CMK (cell line): ENCODE measurements at places on chromosomes 12 and 14.
A peak's percentile ranks its signal among the peaks of the same experiment; 100 is the strongest.

GRCh38 chr12:65603438-65604351 lies 220.6 kb upstream of the HMGA2 start:
- DNase-seq = no peak

DNA sequence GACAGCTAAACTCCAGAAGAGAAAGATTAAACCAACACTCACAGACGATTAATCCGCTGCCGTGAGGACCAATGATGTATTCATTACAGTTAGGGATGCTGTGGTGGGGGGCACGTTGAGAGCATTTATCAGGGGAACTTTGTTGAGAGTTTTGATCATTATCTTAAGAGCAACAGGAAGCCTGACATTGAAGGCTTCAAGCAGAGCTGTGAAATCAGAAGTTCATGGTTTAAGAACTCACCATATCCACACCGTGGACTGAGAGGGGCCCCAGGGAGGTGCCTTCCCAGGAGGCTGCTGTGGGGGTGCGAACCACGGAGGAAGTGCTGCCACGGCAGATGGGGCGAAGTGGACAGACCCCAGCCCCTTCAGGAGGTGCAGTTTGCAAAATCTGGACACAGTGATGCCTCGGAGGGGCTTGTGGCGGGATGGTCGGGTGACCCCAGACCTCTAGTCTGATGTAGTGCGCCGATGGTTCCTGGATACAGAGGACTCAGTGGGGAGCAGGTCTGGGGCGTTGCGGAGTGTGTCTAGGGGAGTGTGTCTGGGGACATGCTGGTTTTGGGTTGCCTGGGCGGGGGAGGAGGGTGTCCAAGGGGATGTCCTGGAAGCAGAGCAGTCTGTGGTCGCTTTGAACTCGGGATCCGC lies 73.0 kb downstream of the DIO3 start:
- no peak for DNase-seq

- DNase-seq = no peak
These were observed 1.6 kb upstream of the KRT74 start for GRCh38 chr12:52575256-52575655.

- DNase-seq = no peak
These were observed 30.5 kb downstream of the DHRS7 start for GRCh38 chr14:60134702-60135101.

- no peak for DNase-seq
These were observed 97.8 kb downstream of the PRKCH start for GRCh38 chr14:61419201-61419600.

GRCh38 chr14:55752580-55753390 lies 172.8 kb downstream of the KTN1 start:
- no peak for DNase-seq

GRCh38 chr12:44248436-44248835 lies 412.6 kb downstream of the TMEM117 start:
- DNase-seq = no peak

- DNase-seq = no peak
These were observed 27.6 kb downstream of the HELB start for GRCh38 chr12:66329941-66330340.

DNA sequence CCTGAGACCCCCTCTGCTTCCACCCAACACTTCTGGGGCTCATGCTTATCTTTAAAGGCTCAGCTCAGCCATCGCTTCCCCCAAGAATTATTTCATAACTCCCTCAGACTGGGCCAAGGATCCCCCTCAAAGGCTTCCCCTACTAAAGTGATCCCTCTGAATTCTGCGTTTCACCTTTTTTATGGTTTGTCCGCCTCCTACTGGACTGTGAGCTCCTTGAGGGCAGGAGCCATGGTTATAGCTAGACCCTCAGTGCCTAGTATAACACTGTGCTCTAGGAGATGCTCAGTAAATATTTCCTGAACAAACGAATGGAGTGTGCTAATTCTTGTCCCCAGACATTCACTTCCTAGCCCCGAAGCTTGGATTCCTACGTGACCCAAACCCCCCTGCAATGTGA lies 20.5 kb upstream of the SRRM4 start:
- DNase-seq = no peak

- peak; percentile 84 for DNase-seq
These were observed 6.6 kb downstream of the RTN1 start for GRCh38 chr14:59863806-59864525.

DNA sequence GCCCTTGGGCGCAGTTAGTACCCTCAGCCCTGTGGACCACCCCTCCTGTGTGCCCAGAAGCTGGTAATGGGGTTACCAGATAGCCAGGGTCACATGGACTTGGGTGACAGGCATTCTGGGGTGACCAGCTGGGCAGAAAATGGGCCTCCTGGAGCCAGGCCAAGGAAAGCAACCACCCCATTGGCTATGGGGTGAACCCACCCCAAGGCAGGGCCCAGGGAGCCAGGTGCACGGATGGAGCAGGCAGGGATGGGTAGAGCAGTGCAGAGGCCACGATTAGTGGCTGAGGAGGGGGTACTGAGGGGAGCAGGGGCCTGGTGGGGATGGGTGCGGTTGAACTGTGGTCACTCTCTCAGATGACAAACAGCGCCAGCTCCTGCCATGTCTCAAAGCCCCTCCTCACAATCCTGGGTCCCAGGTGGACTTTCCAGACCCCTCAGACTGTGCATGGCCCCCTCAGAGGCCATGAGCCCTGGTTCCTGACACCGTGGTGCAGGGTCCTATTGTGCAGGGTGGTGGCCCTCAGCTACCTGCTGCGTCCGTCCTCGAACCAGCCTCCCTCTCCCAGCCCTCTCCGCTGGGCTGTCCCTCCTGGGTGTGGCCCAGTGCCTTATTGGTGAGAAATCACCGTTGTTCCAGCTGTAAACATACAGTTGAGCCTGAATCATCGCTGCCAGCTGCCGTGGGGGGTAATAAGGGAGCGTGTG lies 23.4 kb upstream of the BEGAIN start:
- no peak for DNase-seq

- DNase-seq = no peak
These were observed 7.1 kb upstream of the EP400 start for GRCh38 chr12:131942671-131943070.

GRCh38 chr12:47843226-47843980 lies 23.7 kb upstream of the HDAC7 start:
- no peak for DNase-seq

GRCh38 chr12:74382983-74383382 lies 154.7 kb upstream of the ATXN7L3B start:
- no peak for DNase-seq

DNA sequence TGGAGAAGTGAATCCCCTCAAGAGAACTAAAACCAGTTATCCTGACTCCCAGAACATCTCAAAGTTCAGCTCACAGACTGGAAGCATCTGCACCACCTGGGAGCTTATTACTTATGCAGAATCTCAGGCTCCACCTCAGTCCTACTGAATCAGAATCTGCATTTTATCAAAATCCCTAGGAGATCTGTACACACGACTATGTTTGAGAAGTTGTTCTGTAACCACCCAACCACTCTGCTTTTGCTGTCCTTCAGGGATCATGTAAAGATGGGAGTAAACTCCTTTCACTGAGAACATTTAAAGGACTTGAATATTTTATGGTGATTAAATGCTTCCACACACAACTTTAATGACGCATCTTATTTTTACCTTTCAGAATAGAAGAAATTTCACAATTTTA lies 98.0 kb downstream of the KIF21A start:
- DNase-seq = no peak

GRCh38 chr14:53778263-53778662 lies 178.4 kb downstream of the BMP4 start:
- DNase-seq = no peak

DNA sequence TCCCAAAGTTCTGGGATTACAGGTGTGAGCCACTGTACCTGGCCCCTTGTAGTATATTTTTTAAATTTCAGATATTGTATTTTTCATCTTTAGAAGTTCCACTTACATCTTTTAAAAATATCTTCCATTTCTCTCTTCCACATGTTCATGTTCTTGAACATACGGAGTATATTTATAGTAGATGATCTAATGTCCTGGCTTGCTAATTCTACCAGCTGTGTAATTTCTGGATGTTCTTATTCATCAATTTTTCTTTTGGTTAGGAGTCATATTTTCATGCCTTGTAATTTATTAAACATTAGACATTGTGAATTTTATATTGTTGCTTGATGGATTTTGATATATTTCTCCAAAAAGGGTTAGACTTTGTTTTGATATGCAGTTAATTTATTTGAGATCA lies 30.8 kb downstream of the NTN4 start:
- DNase-seq = no peak

- DNase-seq = no peak
These were observed 16.3 kb downstream of the GXYLT1 start for GRCh38 chr12:42128327-42128726.

- DNase-seq = no peak
These were observed 12.7 kb downstream of the OLR1 start for GRCh38 chr12:10159280-10159679.

GRCh38 chr12:52741375-52742195 lies 35.6 kb downstream of the KRT76 start:
- no peak for DNase-seq

DNA sequence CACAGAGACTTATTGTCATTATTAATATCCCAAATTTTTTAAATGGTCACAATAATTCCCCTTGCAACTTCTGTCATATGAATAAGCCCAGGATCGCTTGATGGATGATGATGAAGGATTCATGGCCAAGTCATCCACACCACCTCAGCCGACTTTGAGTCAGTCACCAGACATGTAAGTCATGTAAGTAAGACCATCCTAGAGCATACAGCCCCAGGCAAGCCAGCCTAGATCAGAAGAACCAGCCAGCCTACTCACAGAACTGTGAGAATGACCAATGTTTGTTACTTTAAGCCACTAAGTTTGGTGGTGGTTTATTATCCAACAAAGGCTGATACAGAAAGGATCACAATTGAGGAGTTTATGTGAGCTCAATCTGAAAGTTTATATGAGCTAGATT lies 341.8 kb downstream of the NRXN3 start:
- DNase-seq = no peak

DNA sequence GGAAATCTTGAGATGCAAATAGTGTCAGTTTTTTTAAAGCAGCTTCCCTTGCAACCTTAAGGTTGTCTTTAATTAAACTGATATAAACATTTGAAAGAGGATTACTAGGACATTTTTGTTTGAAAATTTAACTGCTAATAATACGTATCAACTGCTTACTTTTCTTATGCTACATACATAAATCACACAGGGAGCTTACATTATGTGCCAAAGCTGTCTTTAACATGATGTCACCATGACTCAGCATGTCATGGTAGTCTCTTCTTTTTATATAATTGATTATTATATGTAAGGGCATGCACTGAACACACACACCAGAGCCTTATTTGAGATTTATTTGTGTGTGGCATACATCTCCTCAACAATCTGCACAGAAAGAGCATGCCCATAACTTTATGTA lies 63.0 kb upstream of the PTHLH start:
- no peak for DNase-seq

DNA sequence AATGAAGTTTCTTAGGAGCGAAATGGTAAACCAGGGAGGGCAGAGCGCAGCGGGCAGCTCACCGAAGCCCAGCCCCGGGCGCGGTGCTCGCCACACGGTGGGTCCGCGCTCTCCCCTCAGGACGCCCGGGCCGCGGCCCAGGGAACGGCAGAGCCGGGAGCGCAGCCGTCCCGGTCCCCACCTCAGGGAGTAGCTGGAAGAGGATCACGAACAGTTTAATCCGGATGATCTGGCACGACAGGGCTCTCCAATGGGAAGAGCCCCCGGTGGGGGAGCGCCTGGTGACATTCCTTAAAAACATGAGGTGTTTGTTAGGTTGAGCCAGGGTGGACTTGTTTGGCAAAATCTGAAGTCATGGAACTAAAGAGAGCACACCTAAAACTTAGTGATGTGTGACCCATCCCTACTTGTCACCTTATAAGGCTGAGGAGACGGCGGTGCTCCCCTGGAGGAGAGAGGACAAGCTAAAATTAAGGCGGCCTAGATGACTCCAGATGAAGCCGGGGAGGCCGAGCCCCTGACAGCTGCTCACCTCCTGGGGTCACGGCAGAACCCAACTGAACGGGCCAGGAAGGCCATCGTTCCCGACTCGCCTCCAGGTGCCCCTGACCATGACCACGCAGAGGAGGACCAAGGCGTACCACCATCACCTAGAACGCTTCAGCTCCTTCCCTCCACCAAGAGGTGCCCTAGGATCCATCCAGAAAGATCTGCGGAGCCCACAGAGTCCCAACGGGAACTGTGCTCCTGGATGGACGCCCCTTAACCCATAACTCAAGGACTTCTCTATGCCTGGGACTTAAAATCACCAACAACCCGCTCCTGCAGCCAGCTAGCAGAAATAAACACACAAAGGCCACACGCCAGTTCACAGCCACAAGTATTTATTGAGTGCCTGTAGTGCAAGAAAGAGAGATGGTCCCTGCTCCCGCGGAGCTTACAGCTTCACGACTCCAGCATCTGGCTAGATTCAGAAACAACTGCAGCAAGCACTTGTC lies 866 bp upstream of the PITPNM2 start:
- DNase-seq = no peak

- no peak for DNase-seq
These were observed 24.0 kb downstream of the KITLG start for GRCh38 chr12:88556213-88556774.

DNA sequence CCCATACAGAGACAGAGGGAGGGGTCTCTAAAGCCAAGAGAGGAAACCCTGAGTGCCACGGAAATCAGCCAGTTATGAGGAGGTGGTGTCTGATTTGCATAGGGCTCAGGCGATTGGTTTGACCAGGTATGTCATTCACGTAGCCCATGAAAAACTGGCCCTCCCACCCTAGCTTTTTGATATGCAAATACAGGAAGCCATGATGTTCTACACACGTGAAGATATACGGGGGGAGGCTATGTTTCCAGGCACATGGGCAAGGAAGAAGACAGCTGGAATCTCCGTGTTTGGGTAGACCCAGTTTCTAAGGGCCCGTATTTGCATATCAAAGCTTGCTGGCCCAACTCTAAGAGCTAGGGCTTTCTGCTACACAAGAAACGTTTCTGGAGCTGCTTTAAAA lies 717.8 kb upstream of the SEL1L start:
- DNase-seq = no peak

DNA sequence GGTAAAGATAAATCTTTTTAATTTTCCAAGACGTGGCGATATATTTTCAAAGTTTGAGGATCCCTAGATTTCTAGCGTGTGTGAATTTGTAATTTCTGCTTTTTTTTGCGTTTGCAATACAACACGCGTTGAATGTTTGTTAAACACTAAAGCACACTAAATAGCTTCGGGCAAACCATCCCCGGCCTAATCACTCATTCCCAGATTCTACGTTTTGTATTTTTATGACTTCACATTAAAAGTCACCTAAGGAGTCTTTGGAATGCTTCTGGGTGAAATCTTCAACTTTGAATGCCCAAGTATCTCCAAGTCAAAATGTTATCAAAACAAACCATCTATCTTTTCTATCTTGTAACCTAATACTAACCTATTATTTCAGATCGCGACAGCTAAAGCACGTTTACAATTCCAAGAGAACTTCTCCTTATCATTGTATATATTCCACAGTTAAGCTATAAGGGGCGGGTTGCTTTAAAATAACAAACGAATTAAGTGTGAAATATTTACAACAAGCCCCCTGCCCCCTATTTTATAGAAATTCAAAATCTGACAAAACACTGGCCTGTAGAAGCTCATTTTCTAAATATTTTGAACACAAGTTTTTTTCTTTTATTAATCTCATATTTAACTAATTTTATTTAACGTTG lies 1.1 kb downstream of the ALX1 start:
- no peak for DNase-seq

GRCh38 chr12:50529345-50529744 lies 24.6 kb downstream of the DIP2B start:
- DNase-seq = no peak
